ENCODE measurements at places on chromosomes 1 and 21.

DNA sequence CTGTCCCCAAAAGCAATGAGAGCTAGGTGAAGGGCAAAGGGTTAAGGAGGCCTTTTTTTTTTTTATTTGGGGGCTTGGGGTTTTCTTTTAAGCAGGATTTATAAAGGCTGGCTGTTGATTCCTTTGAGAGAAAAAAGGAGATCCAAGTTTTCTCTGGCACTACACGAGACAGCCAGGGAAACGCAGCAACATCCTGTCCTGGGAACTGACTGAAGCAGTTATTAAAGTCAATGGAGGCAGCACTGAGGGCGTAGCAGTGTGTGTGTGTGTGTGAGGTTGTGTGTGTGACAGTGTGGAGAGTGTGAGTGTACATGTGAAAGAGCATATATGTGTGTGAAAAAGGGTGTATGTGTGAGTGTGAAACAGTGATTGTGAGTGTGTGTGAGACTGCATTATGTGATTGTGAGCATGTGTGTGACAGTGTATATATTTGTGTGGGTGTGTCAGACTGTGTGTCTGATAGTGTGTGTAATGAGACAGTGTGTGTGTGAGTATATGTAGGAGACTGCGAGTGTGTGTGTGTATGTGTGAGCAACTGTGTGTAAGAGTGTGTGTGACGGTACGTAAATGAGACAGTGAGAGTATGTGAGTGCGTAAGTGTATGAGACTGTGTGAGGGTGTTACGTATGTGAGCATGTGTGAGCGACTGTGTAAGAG, 65.9 kb upstream of the TIAM1 start:
- DNase-seq = no peak

DNA sequence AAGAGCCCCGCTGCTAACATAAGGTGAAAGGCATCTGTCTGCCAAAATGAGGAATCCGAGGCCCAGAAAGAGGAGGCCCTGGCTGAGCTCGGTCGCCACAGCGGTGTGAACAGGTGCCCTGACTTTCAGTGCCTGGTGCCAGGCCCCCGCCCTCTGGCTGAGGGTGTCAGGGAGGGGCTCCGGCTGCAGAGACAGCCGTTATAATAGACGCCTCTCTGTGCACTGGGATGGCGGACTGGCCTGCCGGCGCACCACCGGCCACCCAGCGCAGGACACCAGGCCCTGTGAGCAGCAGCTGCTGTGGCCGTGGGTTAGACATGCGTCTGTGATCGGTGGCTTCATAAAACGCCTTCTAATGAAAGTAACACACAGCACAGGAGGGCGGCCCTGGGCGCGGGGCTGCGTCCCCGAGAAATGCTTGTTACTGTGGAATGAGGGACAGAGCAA, 51.4 kb upstream of the ACTRT2 start:
- no peak for DNase-seq

DNA sequence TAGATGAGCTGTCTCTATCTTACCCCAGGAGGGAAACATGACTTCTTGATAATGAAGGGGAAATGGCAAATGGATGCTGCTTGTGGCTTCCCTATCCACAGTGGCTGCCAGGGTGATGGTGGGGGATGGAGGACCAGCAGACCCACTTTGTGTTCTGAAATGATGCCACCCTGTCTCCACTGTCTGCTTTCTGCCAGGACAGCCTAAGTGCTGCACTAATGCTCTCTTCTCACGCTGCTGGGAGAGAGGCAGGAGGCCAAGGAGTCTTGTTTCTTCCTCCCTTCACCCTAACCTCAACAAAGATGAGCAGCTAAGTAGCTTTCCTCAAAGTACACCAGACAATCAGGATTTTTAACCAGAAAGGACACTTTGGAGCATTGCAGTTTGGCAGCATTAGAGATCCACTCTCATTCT, 36.6 kb downstream of the XCL1 start:
- no peak for DNase-seq

DNA sequence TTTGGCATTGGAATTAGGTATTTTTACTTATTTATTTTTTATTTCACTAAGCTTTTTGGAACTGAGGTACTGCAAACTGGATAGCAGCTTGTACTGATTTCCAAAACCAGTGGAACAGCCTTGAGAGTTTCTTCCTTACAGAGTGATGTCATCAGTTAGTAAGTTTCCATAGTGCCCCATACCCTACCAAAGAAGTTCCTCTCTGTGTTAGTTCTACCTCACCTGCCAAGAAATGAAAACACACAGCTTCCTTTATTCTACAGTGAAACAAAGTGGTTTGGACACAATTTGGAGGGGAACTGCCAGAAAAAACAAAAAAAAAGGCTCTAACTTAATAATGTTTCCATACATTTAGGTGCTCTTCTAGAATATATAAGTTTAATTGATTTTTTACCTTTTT, 430.9 kb upstream of the ADGRL2 start:
- DNase-seq = no peak

DNA sequence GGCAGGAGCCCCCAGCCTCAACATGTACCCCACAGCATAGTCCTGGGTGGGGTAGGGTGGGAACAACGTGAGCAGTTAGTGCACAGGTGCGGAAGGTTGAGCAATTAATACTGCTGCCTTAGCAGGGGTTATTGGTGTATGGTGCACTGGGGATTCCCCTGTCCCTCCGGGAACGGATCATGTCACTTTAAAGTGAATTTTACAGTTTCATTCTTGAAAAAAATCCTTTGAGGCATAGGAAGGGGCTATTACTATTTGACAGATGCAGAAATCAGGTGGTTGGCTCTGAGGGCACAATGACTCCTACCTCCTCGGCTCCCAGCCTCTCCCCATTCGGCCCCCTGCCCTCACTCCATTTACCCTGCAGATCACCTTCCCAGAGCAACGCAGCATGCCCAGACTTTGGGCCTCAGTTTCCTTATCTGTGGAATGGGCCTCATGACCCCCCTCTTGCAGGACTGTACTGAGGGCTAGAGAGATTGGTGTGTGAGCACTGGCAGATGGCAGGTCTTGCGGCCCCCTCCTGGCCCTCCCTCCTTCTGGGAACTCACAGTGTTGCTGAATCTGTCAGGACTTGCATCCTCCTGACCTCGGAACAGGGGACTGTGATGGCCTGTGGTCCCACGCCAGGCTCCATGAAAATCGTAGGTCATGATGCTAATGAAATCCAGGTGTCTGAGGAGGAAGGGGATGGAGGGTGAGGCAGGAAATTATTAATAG, 5.1 kb upstream of the MYBPH start:
- no peak for DNase-seq

DNA sequence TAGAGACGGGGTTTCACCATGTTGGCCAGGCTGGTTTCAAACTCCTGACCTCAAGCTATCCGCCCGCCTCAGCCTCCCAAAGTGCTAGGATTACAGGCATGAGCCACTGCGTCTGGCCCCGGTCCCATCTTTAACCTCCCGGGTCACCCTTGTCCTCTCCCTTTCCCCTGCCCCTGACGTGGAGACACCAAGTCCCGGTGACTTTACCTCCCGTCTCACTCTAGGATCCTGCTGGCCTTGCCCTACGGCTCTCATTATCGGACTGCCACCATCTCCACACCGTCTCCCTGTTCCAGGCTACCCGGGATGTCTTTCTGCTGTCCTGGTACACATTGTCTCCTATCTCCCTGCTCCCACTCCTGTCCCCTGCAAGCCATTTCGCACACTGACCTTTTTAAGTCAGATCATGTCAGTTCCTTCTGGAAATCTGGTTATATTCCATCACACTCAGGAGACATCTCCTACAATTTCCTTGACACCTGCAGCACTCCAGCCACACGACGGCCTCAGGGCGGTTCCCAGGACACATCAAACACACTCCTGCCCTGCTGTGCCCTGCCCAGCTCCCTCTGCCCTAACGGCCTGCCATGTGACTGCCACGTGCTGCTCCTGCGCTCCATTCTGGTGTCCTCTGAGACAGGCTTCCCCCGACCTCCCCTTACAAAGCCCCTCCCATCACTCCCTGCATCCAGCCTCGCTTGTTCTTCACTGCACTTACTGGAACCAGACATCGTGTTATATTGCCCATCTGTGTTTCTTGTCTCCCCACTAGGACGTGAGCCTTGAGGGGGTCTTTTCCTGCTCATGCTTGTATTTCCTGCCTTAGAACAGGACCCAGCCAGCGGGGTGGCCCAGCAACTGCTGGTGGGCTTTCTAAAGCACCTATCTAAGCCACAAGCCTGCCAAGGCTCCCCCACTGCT, 32.7 kb downstream of the TTC39A start:
- DNase-seq = no peak
